ENCODE measurements at places on chromosomes 3 and 15. TPM values are rescaled to one million over a fixed set of nuclear protein-coding genes. Genes with fewer than 3 reads are reported as not detected.

GRCh38 chr15:98729446-98730042 lies 81.2 kb downstream of the IGF1R start:
- no peak for DNase-seq

DNA sequence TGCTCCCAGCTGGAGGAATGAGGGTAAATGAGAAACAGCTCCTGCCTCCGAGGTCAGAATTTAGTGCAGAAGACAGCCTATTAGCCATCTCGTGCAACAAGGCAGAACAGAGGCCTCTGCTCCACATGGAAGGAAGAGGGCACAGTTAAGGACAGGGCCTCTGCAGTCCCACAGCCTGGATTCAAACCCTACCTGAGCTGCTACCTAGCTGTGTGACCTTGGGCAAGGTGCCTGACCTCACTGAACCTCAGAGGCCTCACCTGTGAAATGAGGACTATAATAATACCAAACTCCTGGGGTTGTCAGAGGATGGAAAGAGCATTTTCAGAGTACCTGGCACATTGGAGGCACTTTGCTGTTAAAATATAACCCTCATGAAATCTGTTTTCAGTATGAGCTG lies 285.7 kb upstream of the CTNNB1 start:
- DNase-seq = no peak

- no peak for DNase-seq
These were observed 339.7 kb downstream of the MECOM start for GRCh38 chr3:169323578-169324451.

DNA sequence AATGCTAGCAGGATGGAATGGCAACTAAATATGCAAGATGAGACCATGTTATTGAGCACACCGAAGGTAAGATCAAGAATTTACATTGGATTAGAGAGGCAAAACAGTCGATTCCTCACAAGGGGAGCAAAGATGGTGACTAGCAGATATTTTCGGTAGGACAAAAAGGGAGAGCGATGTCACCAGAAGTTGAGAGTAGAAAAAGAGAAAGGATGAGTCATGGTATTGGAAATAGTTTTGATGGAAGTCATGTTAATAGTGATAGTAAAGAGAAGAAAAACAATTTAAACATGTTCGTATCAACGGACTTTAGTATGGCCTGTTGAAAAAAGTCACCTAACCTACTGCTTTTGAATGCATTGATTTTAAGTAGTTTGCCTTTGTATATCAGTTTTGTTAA lies 55.0 kb downstream of the UBE2E2 start:
- DNase-seq = no peak

GRCh38 chr3:37225481-37225880 lies 51.1 kb upstream of the LRRFIP2 start:
- no peak for DNase-seq

DNA sequence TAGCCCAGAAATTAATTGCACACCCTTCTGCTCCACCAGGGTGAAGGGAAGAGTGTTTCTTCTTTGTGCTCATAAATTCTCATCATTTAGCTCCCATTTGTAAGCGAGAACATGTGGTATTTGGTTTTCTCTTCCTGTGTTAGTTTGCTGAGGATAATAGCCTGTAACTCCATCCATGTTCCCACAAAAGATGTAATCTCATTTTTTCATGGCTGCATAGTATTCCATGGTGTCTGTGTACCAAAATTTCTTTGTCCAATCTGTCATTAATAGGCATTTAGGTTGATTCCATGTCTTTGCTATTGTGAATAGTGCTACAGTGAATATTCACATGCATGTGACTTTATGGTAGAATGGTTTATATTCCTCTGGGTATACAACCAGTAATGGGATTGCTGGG lies 86.8 kb downstream of the DTWD1 start:
- DNase-seq = no peak

GRCh38 chr3:5390936-5391625 lies 203.6 kb downstream of the EDEM1 start:
- DNase-seq = no peak

DNA sequence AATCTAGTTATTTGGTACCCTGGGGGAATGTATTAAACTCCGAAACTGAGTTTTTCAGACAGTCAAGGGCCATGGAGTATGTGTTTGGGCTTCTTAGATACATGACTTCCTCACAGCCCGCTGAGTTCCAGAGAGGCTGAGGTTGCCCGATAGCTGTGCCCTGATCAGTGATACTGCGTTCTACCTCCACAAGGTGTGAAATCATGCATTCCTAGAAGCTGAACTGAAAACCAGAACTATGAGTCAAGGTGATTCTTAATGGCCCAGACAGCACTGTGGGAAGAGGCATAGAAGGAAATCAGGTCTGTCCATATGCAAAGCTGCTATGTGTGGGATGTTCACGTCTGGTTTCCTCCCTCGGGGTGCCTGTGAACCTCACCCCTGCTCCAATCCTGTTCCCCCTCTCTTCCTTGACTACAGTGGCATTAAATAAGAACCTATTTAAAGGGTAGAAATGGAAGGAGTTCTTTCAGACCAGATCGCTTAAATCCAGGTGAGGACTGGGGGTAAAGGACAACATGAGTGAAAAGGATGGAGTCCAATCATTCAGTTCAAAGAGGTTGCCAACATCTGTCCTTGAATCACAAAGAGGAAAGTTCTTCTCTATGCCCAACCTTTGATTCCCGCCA lies 74.3 kb downstream of the MYO1E start:
- DNase-seq = no peak

DNA sequence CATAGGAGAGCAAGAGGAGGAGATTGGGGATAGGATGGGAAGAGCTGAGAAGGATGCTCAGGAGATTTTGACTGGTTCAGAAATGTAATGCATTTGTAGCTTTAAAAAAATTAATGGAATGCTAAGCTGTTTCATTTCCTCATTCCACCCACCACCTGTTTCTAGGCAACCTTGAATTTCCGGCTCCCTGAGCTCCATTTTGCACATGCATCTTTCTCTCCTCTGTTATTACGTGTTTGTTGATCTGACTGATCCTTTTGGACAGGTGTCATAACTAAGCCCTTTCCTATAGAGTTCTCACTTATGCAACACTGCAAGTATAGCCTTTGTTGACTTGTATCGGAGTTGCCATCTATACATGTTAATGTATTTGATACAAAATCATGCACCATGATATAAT lies 4.3 kb downstream of the TMPRSS7 start:
- no peak for DNase-seq

DNA sequence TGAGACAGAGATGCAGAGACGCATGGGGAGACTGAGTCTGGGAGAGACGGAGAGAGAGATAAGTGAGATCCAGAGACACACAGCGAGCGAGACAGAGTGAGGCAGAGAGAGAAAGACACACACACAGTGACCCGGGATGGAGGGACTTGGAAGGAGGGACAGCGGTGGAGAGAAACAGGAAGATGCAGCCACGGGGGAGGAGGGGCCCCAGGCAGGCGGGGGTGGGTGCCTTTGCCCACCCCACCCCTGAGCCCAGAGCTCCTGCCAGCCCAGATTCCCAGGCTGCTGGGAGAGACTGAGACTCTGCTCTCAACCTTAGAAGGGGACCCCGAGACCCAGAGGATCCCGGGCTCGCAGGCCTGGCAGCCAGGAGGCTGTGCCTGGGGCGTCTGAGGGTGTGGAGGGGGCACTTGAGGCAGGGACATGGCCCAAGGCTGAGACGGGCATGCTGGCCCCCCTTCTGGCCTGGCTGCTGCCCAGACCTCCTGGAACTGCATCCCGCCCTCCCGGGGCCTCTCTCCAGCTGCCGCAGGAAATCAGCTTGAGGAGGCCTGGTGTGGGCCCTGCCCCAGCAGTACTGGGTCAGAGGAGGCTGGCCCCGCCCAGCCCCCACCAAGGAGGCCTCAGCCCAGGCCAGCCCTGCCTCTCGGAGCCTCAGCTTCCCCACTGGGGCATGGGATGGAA lies 18.1 kb downstream of the H1-8 start:
- peak; percentile 90 for DNase-seq

GRCh38 chr3:108528459-108529252 lies 18.3 kb upstream of the MYH15 start:
- DNase-seq = no peak

HHATL gene
- not detected for total RNA-seq
